CD4-positive, CD25-positive, alpha-beta regulatory T cell (primary cell): ENCODE measurements at places on chromosomes 2 and 18. TPM values are rescaled to one million over a fixed set of nuclear protein-coding genes. Genes with fewer than 3 reads are reported as not detected.

GRCh38 chr18:10148189-10148929 is 234.5 kb downstream of the VAPA start:
- H3K27ac ChIP-seq = no peak overlapping the region
- no peaks in the 10 kb centered on the region for H3K4me1 ChIP-seq
- no peaks in the 10 kb centered on the region for H3K27me3 ChIP-seq
- no peak for DNase-seq

The LRP1B gene
- total RNA-seq = not detected

DNA sequence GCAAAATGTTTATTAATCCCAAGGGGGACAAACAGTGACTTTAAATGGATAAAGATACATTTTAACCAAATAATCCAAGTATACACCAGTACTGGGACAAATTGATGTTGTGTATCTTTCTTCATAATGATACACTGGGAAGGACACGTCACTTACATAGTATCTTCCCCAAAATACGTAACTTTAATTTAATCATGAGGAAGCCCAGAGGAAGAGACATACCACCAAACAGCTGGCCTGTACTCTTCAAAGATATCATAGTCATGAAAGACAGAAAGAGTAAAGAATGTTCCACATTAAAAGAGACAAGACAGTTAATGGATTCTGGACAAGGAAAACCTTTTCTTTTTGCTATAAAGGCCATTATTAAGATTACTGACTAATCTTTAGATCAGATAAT is 37.1 kb downstream of the AGFG1 start:
- peaks cover 42% of the 10 kb centered on the region for H3K4me1 ChIP-seq
- no peak for DNase-seq
- no peak overlapping the region for H3K4me3 ChIP-seq
- H3K27ac ChIP-seq = no peak overlapping the region
- no peaks in the 10 kb centered on the region for H3K36me3 ChIP-seq

- no peak overlapping the region for H3K27ac ChIP-seq
- H3K4me1 ChIP-seq = no peaks in the 10 kb centered on the region
- no peaks in the 10 kb centered on the region for H3K27me3 ChIP-seq
- peak; percentile 37 for DNase-seq
- H3K4me3 ChIP-seq = no peak overlapping the region
- H3K36me3 ChIP-seq = no peaks in the 10 kb centered on the region
These were observed 55.5 kb downstream of the PIGN start for GRCh38 chr18:62131301-62131909.

The GTF2A1L gene
- total RNA-seq = not detected

The GREB1 gene
- total RNA-seq = 0.35 TPM
